ENCODE measurements at places on chromosomes 2 and 18.

DNA sequence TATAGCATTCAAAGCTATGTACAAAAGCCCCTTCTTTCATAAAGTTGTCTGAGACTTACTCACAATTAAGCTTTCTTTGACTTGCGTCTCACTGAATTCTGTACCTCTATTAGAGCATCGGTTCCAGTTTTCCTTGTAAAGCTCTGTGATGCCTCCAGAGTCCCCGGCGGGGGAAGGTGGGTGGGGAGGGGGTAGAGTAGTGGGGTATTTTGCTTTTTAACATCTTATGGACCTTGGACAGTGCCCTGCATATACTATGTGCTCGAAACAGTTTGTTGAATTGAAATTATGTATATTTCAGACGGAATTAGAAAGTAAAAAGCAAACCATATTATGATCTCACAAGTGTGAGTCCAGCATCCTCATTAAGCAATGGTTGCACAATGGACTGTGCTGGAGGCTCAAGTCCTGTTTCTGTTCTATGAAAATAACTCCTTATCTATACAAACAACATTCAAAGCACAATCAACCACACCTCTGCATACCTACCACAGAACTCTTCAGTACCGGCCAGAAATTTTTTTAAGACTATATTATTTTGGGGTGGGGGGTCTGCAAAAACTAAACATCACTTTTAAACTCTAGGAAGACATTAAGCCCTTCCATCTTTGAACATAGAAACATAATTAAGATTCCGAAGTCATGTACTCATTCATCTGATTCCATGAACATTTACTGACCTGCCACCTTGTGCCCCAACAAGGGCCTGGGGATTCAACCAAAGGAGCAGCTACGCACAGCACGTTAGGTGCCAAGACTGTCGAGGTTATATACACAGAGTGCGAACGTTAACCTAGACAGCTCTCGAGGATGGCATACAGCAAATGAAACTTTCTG lies 908 bp downstream of the STAT1 start:
- peak; percentile 28 for DNase-seq

DNA sequence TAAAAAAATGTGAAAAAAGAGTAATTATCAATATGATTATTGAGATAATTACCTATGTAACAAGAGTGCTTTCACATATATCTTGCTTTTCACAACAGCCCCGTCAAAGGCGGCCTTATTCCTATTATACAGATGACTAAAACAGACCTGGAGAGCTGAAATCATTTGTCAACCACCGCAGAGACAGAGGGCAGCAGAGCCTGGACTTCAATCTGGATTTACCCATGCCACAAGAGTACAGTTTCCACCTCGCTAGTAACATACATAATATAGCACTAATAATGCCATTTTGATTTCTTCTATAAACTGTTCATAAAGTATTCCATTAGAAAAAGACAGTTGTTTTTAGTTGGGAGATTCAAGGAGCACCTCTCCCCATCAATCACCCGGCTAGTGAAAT lies 121.8 kb downstream of the EPB41L3 start:
- no peak for DNase-seq

GRCh38 chr2:20378891-20379519 lies 28.4 kb upstream of the PUM2 start:
- DNase-seq, result peak; percentile 75

DNA sequence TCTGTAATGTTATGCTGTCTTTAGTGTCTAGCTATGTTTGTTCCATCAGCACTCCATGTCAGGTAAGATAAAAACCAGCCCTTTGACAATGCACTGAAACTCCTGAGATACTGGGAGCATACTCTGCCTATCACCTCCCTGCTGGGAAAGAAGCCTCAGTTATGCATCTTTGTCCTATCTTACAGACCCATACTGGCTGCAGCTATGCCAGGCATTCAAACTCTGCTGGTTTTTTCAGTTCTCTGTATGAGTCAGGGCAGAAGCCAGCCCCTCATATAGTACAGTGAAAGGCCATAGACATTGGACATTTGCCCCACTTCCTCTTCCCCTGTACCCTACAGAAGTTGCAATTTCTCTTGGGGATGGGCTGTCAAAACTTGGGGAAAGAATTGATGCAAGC lies 181.1 kb upstream of the RGPD4 start:
- DNase-seq, result no peak

GRCh38 chr2:121080013-121080772 lies 204.8 kb downstream of the TFCP2L1 start:
- DNase-seq, result peak; percentile 64

DNA sequence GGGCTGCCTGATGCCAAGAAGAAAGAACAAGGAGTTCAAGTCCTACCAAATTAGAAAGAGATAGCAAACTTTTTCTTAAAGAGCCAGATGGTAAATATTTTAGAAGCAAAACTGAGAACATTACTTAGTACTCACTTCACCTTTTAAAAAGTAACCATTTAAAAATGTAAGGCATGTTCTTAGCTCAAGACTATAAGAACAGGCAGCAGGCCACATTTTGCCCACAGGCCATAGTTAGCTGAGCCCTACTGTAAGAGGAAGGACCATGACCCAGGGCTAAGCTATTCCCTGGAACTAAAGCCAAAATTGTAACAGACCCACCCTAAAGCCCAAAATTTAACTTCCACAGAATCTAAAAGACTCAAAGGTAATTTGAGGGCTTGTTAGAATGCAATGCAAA lies 31.3 kb downstream of the USP40 start:
- no peak for DNase-seq

- no peak for DNase-seq
Measured at GRCh38 chr18:26495287-26495686, 53.1 kb downstream of the KCTD1 start.

GRCh38 chr2:112542984-112543661 lies 858 bp downstream of the POLR1B start:
- DNase-seq, result peak; percentile 25

DNA sequence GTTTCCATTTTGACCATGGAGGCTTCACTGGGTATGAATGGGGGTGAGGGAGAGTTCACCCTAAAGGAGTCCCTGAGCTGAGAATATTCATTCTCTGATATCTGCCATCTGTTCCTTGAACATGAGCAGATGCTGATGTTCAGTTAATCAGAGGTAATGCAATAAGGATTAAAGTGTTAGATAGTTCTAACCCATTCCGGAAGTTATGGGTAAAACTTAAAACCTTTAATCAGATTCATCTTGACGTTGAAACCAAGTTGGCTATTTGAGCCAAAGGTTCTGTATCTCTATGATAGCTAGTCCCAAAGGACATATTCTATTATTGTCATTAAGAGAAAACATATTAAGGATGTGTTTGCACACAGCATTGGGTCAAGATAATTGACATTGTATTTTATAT lies 268.9 kb downstream of the PLCL1 start:
- no peak for DNase-seq

DNA sequence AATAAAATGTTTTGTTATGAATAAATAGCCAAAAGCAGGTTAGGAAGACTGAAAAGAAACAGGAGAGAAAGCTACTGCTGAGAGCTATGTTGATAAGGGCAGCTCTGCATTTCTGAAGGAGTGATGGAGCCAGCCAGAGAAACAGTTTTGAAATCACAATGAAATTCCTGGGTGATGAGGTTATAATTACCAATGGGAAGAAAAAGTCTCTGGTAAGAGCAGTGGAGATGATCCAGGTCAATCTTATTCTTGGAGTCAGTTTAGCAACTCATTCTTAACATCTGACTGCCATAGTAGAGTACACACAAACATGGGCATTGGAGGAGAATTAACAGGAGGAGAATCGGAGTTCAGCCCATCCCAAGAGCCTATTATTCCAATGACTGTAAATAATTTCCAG lies 2.4 kb downstream of the ALKAL2 start:
- DNase-seq, result peak; percentile 85

DNA sequence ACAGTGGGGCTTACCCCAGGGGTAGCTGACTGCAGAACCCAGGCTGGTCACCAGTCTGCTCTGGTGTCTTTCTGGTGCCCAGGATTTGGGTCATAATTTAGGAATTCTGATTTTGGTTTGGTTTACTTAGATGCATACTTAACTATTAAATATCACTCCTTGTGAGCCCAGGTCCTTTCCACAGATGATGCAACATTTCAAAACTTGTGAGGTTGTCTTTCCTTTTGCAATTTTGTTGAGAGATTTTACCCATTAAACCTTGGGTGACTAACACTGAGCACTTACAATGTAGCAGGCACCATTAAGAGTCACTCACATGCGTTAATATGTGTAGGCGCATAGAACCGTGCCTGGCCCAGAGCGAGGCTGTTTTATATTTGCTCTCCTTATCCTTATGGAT lies 61.8 kb upstream of the RPL31 start:
- DNase-seq, result no peak

- DNase-seq, result no peak
Measured at GRCh38 chr2:33488178-33488690, 11.8 kb downstream of the RASGRP3 start.

GRCh38 chr18:59792353-59792752 lies 95.1 kb upstream of the CCBE1 start:
- DNase-seq, result no peak

DNA sequence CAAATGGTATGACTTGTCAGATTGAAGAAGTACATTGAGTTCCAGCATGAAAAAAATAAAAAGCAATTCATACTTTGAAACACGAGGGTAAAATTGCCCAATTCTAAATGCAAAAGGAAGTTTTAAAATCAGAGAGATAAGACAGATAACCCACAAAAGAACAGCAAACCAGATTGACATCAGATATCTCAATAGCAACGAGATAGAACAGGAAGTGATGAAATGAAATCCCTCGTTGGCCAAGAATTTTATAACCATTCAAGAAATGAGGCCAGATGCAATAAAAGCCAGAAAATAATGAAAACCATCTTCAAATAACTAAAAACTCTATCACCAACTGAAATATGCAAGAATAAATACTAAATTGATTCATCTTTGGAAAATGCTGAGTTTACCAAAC lies 172.8 kb downstream of the CD226 start:
- DNase-seq, result no peak

GRCh38 chr2:134875309-134875708 lies 36.9 kb downstream of the ACMSD start:
- no peak for DNase-seq

DNA sequence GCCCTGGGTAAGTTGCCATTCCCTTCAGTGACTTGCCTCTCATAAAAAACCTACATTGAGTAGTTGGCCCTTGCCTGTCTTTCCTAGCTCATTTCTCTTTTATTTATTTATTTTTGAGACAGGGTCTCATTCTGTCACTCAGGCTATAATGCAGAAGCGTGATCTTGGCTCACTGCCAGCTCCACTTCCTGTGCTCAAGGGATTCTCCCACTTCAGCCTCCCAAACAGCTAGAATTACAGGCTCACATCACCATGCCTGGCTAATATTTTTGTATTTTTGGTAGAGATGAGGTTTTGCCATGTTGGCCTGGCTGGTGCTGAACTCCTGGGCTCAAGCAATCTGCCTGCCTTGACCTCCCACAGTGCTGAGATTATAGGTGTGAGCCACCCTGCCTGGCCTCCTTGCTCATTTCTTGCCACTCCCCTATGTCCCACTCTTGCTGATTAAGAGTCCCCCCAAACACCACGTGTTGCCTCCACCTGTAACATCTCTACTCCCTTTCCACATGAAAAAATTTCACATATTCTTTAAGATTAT lies 12.6 kb downstream of the EVA1A start:
- DNase-seq, result peak; percentile 58

- no peak for DNase-seq
Measured at GRCh38 chr18:53918091-53918490, 306.4 kb downstream of the MBD2 start.

DNA sequence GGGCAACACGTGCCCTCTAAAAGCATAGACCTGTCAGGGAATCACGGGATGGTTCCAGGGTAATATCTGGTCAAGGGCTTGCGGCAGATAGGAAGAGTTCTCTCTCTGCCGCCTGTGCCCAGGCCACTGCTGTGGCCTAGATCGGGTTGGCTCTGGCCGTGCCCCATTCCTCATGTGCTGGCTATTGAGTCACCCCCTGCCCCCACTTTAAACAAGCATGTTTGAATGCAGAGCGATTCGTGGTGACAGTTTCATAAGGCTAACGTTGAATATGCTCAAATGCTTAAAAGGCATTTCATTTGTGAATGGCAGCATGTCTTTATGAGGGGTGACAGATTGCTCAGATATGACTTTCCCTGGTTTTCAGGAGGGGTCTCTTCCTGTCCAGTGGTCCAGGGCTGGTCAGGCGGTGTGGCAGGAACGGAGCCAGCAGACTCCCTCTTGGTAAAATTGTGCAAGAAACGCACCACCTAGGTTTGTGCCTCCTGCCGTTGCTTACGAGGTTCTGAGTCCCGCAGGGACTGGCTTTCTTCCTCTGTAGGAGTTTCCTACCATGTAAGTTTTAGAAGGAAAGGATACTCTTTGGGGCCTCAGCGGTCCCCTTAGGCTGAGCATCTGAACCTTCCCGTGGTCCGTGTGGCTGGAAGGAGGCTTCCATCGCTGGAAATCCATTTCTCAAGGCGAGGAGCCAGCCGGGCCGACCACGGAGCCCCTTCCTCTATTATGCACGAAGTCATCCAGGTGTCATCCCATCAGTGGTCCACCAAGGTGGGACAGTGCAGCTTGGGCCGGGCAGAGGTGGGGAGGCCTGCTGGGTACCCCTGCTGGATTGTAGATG lies 50.2 kb downstream of the AGAP1 start:
- no peak for DNase-seq

DNA sequence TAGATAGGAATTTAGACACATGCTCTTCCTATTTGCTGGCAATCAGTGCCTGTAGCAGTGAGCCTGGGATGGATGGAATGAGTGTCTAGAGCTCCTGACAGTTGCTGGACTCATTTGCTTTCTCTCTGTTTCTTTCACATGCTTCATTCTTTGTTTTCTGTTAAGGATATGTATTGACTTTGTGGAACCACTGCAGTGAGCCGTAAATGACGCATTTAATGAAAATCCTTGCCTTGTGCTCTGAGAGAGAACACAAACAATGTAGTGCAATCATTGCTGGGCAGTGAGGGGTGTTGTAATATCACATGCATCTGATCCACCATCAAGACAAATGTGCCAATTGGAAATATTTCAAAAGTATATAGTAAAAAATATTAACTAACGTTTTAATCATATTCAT lies 25.2 kb upstream of the CDH20 start:
- no peak for DNase-seq

DNA sequence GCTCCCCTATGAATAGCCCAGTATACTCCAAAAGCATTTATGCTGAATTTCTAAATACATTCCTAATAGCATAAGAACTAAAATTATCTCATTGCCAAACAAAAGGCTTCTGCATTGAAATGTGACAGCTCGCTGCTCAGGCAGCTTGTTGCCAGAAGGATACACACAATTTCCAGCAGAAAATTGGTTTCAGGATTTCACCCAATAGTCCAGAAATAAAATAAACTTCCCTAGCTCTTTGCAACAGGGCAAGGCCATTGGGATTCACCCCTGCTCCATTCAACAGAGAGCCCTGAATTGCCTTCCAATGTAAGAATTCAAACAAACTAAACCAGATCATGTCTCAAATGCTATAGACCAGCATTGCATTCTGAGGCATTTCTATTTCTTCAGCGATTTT lies 70.7 kb downstream of the RBM43 start:
- DNase-seq, result no peak

DNA sequence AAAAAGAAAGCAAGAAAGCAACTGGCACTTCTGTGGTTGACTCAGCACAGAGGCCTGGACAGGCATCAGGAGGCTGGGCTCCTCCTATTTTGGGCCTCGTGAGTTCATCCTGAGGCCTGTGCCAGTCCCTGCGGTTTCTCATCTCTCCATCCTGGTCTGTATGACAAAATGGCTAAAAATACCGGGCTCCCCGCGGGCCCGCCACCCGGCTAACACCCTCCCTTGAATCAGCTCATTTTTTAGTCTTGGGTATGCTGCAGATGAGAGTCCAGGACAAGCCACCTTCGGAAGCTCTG lies 62.3 kb upstream of the YWHAQ start:
- no peak for DNase-seq

GRCh38 chr18:63908858-63909257 lies 1.1 kb downstream of the SERPINB10 start:
- no peak for DNase-seq

Measured in kidney tubule cell (primary cell).